Transverse colon (tissue), 4 donors: ENCODE measurements at places on chromosomes 4 and X.

- DNase-seq = no peak
These were observed 8.7 kb upstream of the TADA2B start for GRCh38 chr4:7034262-7035081.

- DNase-seq = no peak
These were observed 105.6 kb downstream of the ANXA10 start for GRCh38 chr4:168197926-168198325.

- no peak for DNase-seq
These were observed 22.0 kb upstream of the PLA2G12A start for GRCh38 chr4:109751852-109752251.

DNA sequence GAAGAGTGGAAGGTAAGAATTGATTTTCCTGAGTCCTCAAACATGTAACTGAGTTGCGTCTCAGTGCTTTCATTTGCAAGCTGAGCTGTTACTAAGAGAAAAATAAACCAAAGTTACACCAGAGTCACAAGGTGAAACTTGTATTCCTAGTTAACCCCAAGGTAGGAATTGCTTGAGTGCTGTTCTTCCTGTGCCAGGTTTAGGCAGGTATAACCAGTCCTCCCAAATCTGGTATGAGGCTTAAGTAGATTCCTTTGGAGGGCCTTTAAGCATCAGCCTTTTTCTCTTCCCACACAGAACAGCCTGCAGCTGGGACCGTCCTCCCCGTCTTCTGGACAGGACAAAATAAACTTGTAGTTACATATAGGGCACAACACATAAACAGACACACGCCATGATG lies 2.3 kb upstream of the BTC start:
- no peak for DNase-seq

DNA sequence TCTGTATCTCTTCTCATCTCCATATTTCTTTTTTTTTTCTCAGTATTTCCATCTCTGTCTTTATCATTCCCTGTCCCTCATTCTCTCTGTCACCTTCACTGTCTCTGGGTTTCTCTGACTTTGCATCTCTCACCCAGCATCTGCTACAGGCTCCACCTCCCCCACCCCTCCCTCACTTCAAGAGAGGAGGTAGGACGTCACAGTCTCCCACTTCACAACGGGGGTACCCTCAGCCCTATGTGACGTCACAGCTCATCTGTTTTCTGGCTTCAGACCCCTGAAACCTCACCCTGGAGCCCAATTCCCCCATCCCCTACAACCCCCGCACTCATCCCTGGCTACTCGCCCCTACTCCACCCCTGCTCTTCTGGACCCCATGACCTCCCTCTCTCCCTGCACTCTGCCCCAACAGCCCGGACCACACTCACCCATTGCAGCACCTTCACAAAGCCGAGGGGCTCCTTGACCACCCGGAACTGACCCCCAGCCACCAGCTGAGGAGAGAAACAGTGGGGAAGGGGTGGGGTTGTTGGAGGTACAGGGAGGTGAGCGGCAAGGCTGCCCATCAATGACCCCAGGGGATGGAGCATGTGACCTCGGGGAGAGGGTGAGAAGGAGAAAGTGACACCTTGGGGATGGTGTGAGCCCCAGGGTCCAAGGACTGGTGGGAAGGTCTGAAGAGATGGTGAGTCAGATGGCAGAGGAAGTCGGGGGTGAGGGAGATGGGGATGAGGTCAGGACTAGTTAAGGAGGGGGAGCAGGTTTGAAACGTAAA lies 1.3 kb downstream of the SYP start:
- DNase-seq = no peak
